ENCODE measurements at places on chromosomes 11 and 22.

GRCh38 chr11:109697140-109697843, 275.3 kb downstream of the C11orf87 start:
- no peak for DNase-seq

- no peak for DNase-seq
Measured at GRCh38 chr11:130738611-130739010, 177.7 kb downstream of the SNX19 start.

- DNase-seq: no peak
Measured at GRCh38 chr22:42967933-42968332, 47.0 kb downstream of the PACSIN2 start.

DNA sequence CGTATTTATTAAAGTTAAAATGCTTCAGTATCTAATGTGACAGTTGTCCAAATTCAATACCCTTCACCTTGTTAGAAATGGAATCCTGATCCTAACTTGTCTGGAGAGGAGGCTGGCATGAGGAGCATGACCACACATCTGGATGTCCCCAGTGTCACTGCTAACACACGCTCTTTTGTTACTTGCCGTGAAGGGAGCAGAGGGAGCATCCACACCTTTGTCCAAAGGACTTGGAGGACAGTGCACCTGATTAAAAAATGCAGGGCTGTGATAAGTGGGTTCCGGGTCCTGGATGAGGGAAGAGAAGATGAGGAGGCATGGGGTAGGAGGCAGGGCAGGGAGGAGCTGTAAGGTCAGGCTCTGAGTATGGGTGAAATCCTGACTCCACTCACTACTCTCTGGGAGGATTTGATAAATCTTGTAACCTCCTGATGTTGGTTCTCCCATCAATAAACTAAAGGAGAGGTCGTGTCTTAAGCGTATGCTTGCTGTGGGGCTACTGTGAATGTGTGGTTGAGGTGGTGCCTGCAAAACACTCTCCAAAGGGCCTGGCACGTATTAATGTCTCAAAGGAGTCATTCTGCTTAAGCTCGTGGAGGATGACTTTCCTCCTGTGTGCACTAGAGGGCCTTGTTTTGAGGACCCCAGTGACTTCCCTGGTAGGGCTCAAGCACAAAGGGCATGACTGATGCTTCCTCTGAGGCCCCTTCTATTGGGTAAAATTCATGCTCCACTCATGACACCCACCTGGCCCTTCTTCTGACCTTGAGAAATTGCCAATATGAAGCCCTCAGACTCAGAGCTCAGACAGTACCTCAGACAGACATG, 16.8 kb upstream of the IGLL5 start:
- DNase-seq: no peak
